ENCODE measurements at places on chromosomes 12 and 14.

- DNase-seq, result no peak
Measured at GRCh38 chr14:61644834-61645233, 50.5 kb upstream of the HIF1A start.

DNA sequence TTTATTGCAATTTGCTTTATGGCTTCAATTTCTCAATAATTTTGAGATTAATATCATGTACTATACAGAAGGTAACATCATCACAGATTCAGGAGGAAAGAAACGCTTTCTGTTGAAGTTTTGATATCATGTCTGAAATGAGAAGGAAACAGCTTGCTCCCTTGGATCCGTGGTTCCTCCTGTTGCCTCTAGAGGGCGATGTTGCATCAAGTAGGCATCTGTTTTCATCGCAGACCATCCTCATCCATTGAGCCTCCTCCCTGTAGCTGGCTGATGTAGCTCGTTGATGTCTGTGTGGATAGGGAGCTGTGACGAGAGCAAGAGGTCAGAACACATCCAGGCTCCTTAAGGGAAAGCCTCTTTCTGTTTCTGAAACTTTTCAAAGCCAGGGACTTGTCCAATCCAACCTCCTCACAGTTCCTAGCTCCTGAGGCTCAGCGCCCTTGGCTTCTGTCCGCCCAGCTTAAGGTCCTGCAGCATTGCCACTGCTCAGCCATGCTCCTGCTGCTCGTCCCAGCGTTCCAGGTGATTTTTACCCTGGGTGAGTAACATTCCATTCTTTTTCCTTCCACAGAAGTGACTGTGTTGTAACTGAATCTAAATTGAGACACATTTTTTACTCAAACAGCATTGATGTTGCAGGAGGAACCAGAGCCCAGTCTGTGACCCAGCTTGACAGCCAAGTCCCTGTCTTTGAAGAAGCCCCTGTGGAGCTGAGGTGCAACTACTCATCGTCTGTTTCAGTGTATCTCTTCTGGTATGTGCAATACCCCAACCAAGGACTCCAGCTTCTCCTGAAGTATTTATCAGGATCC lies 304.8 kb upstream of the OR4E1 start:
- DNase-seq, result peak; percentile 68

GRCh38 chr12:66999141-66999540 lies 270.0 kb upstream of the CAND1 start:
- DNase-seq, result no peak

DNA sequence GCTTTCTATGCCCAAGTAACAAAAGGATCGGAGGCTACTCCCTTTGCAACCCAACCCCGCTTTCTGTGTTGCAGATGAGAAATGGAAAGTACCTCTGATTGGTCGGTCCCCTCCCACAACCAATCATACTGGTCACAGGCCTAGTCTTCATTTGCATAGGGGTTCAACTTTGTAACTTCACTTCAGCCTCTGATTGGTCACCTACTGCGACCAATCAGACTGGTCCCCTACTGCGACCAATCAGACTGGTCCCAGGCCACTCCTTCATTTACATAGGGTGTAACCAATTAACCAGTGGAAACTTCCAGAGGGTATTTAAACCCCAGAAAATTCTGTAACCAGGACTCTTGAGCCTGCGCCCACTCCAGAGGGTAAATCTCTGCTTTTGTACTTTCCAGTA lies 906.4 kb upstream of the TMEM132C start:
- no peak for DNase-seq

- no peak for DNase-seq
Measured at GRCh38 chr12:51706206-51706605, 115.2 kb downstream of the SCN8A start.

GRCh38 chr12:94868161-94868560 lies 135.3 kb downstream of the NDUFA12 start:
- DNase-seq, result no peak

DNA sequence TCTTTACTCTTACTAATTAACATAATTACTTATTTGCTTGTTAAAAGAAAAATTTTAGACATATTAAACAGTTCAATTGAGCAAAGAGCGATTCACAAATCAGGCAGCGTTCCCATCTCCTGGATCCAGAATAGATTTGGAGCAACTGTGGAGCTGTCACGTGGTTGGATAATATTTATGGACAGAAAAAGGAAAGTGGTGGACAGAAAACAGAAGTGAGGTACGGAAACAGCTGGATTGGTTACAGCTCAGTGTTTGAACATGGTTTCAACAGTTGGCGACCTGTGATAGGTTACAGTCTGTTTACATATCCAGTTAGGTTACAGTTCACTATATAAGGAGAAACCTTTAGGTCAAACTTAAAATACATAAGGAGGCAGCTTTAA lies 19.7 kb upstream of the FAM234B start:
- no peak for DNase-seq

Measured in CD4-positive, alpha-beta T cell treated with Interleukin-4 for 4 hours (primary cell).